Stimulated activated CD8-positive, alpha-beta memory T cell treated with anti-CD3 and anti-CD28 coated beads, Interleukin-15, amount 100 ng/mL, for 48 hours (primary cell): ENCODE measurements at places on chromosomes 1 and 21.

DNA sequence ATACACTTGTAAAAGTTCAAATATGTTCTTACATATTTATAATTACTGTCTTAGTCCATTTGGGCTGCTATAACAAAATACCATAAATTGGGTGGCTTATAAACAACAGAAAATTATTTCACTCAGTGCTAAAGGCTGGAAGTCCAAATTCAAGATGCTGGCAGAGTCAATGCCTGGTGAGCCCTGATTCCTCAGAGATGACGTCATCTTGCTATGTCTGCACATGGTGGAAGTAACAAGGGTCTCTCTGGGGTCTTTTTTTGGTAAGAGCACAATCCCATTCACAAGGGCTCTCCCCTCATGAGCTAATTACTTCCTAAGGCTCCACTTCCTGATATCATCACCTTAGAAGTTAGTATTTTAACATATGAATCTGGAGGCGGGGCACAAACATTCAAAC is 108.0 kb upstream of the DUSP10 start:
- DNase-seq: no peak

- no peak for DNase-seq
Observed at GRCh38 chr1:156528875-156529425, 28.4 kb upstream of the MEF2D start.

DNA sequence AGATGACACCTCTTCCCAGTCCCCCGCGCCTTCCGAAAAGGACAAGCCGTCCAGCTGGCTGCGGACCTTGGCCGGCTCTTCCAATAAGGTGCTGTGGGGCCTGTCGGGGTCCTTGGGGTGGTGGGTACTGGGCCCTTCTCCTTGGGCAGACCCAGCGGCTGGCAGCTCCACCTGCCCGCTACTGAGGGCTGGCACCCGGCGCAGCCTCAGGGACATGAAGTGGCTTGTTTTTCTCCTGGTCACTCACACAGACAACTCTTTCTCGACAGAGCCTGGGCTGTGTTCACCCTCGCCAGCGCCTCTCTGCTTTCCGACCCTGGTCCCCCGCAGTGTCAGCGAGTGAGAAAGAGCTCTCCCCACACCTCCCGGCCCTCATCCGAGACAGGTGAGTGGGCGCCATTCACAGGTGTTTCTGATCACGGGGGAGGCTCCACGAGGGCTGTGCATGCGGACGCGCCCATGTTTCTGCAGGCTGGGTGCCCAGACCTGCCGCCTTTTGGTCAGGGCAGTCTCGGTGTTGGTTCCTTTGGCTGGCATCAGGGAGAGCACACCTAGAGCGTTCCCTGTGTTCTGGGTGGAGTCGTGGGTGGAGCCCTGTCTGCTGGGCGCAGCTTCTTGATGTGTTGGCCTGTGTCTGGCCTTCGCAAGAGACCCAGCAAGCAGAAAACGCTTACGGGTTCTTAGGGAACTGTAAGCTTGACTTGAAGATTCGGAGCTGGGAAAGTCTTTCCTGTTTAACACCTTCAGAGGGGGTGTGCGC is 75.1 kb downstream of the SKI start:
- DNase-seq: no peak

DNA sequence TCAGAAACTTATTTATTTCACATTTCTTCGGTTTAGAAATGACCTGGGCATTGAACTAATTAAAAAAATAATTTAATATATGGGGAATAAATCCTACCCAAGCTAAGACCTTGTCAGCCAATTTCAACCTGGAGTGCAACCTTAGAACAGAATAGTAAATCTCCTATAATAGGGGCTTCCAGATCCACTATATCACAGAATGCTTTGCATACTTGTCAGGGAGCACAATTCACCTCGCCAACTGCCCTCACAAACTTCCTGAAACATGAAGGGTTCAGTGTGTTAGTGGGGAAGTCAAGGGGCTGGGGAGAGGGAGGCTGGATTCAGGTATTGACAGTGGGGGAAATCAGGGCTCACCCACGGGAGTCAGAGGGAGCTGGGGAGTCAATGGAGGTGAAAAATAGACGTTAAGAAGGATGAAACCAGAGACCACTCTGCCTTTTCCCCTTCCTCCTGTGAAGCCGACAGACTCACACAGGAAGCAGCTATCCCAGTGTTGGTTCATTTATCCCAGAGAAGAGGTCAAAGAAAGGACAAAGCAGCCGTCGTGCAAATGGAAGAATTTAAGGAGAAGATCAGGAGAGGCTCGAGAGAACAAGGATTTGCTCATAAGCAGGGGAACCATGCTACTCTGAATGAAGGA is 453.3 kb downstream of the NUF2 start:
- no peak for DNase-seq

- no peak for DNase-seq
Observed at GRCh38 chr1:229843627-229844238, 217.7 kb downstream of the URB2 start.

DNA sequence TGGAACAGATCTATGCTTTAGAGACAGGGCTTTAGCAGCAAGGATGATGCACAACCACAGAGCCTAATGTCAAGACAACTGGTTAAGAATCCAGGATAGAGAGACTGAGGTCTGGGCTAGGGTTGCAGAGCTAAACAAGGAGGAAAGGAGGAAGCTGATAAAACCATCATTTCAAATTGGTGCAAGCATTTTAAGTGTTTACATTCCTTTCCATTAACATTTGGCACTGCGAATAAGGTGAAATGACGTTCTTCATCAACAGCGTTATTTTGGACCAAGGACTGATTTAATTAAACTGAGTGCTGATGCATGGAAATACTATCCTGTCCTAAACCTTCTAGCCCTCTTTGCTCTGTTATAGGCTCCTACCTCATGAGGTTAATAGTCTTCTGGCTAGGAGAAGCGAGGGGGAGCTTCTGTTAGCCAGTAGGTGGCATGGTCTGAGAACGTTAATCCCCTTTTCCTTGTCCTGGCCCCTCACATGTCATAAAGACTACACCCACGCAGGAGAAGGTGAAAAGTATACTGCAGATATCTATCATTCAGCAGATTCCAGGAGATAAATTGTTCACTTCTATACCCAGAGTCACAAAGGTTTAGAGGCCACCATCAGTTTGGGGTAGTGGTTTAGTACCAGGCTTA is 7.6 kb upstream of the C1orf21 start:
- DNase-seq: no peak

DNA sequence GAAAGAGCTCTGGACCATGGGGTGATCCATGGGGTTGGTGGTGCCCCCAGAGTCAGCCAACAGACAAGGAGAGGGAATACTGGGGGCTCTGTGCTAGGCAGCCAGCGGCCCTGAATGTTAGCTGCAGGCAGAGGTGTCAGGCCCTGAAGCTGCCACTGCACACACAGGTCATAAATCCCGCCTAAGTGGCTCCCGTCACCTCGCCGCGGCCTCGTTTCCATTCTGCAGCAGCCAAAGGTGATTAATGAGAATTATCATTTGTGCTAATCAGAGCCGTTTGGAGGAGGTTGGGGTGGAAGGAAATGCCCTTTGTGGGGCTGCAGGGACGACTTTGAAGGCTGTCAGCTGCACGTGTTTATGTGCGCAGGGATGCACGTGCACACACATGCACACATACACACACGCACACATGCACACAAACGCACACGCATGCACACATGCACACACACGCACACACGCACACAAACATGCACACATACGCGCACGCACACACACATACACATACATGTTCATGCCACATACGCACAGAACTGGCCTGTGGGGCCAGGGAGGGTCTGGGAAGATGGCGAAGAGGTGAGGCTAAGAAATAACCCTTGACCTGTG is 88.8 kb upstream of the ARHGEF16 start:
- DNase-seq: no peak
